LHCN-M2 (cell line): ENCODE measurements at places on chromosomes 11 and 22. TPM values are rescaled to one million over a fixed set of nuclear protein-coding genes. Genes with fewer than 3 reads are reported as not detected.

NCR3LG1 gene
- 2.0 TPM in 2 replicates for total RNA-seq

CRYBB2 gene
- total RNA-seq = not detected in 2 replicates

IL17RA gene
- 11.2 and 13.6 TPM in 2 replicates for total RNA-seq

POU2AF2 gene
- total RNA-seq = not detected in 2 replicates

L3MBTL2 gene
- 28.2 and 28.5 TPM in 2 replicates for total RNA-seq

GNG3 gene
- not detected in 2 replicates for total RNA-seq

SYVN1 gene
- total RNA-seq = 14.6 and 18.3 TPM in 2 replicates

BARX2 gene
- total RNA-seq = not detected in 2 replicates

MYOD1 gene
- 421 and 521 TPM in 2 replicates for total RNA-seq

HORMAD2 gene
- total RNA-seq = not detected in 2 replicates

OLFML1 gene
- not detected in 2 replicates for total RNA-seq

DDTL gene
- total RNA-seq = 0.11 TPM in 1 of 2 replicates, not detected in the other

SYTL2 gene
- total RNA-seq = 75.8 and 84.4 TPM in 2 replicates

MTFP1 gene
- total RNA-seq = 30.0 and 32.2 TPM in 2 replicates

PKDREJ gene
- not detected in 2 replicates for total RNA-seq

TMEM9B gene
- total RNA-seq = 46.2 and 47.3 TPM in 2 replicates

- peak; percentile 69 for DNase-seq
Measured at GRCh38 chr22:45159652-45160462, 3.9 kb upstream of the NUP50 start.

DNA sequence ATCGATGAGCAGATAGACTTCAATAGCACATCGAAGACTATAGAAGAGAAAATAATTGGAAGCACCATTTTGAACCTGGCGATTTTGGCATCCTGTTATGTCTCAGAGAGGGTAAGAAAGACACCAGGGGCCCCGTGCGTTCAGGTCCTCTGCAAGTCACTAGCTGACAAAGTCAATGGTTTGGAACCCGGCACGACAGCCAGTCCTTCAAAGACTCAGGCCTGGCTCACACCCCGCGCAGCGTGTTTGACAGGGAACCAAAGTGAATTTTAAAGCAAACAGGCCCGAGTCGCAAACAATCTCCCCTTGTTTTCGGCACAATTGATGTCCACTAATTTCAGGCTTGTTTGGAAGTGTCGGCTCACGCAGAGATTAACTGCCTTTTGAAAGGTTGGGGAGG lies 716.6 kb downstream of the BRD1 start:
- no peak for DNase-seq

DNA sequence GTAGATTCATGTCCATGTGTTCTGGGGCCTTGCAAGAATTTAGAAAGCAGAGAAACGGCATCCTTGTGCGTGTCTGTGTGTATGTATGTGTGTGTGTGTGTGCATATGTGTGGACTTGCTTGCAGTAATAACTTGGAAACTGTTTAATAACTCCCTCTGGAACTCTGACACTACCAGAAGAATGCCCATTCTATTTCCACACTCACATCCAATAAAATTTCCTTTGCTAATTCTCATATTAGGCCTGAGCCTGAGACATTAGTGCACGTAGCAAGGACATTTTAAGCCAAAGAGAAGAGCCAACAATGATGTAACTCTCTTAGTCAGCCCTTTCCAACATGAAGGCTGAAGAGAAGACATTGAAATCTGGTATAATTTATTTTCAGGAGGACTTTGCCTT lies 3.2 kb downstream of the OR4D6 start:
- DNase-seq = no peak

DNA sequence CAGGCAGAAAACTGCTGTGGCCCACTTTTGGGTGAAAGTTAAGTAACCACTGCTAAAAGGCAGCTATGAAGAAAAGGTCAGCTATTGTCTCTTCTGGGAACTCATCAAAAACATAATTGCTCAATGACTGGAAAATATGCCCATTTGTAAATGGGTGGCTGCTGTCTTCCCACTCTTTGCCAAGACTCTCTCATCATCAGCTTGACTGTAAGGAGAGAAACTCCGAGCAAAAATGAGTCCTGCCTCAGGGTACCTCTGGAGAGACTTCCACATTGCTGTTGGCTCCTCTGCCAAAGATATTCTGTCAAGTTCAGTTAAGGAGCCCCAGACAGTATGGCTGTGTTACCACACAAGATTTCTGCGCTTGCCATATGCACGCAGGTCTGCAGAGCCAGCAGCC lies 138.7 kb downstream of the BBOX1 start:
- DNase-seq = no peak

GRCh38 chr22:39308614-39309363 lies 10.6 kb downstream of the RPL3 start:
- peak; percentile 95 for DNase-seq

DNA sequence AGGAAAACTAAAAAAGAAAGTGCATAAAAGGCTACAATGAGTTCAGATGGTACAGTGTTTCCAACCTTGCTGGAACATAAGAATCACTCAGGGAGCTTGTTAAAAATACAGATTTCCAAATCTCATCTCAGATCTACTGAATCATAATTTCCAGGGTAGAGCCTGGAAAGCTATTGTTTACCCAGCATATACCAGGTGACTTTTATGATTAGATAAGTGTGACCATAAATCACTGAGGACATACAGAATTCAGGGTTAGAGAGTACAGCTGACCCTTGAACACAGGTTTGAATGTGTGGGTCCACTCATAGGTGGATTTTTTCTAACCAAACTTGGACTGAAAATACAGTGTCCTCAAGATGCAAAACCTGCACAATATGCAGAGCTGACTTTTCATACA lies 11.9 kb downstream of the SAAL1 start:
- no peak for DNase-seq

- no peak for DNase-seq
Measured at GRCh38 chr11:16959602-16960001, 54.6 kb downstream of the PLEKHA7 start.

DNA sequence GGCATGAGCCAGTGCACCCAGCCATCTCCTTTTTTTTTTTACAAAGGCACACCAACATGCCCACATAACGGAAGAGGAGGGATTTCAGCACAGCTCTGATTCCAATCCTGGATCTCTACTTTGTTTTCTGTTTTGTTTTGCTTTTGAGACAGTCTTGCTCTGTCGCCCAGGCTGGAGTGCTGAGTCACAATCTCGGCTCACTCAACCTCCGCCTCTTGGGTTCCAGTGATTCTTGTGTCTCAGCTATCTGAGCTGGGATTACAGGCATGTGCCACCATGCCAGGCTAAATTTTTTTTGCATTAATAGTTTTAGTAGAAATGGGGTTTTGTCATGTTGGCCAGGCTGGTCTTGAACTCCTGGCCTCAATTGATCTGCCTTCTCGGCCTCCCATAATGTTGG lies 28.1 kb downstream of the VSTM5 start:
- DNase-seq = peak; percentile 13

- no peak for DNase-seq
Measured at GRCh38 chr11:105861225-105861624, 160.8 kb downstream of the MSANTD4 start.

DNA sequence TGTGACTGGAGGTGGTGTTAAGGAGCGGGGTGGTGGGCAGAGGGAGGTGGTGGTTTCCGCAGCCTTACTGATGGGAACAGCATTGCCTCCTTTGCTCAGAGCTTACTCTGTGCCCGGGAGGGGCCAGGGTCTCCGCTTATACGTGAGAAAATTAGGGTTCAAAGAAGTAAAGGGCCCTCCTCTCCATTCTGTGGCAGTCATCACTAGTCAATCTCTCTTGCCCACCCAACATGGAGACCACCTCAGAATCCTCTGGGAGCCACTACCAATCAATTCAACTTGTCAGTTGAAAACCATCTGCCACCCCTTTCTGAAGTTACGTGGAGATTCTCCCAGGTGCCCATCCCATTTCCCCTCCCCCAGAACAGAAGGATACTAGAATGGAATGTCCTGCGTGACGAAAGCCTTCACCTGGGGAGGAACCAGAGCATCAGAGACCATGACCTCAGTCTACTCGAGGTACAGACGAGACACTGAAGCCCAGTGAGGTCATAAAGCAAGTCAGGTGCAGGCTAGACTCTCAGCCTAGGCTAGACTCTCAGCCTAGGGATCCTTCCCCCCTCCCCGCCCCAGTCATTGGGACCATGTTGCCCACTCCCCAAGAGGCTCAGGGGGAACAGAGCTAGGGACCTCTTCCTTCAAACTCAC lies 2.0 kb downstream of the SELENOM start:
- DNase-seq = no peak

DNA sequence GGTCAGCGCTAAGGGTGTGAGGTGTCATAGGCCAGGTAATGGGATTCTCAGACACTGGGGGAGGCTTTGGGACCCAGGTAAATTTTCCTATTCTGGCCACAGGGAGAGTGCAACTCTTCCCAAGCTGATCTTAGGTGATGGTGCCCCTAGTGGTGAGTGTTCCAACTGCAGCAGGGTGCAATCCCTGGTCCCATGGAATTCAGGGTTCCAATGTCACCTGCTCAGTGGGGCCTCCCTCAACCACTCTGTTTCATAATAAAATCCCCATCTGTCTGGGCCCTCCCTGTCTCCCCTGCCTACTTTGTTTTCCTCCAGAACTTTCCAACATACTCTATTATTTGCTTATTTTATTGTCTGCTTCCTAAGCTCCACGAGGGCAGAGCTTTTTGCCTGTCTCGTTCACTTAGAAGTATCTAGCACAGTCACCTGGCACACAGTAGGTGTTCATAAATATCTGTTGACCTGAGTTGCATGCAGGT lies 2.9 kb upstream of the SGSM1 start:
- DNase-seq = peak; percentile 17

GRCh38 chr11:66349084-66349386 lies 1.6 kb upstream of the B4GAT1 start:
- no peak for DNase-seq

- no peak for DNase-seq
Measured at GRCh38 chr11:27022659-27023251, 17.9 kb upstream of the BBOX1 start.

DNA sequence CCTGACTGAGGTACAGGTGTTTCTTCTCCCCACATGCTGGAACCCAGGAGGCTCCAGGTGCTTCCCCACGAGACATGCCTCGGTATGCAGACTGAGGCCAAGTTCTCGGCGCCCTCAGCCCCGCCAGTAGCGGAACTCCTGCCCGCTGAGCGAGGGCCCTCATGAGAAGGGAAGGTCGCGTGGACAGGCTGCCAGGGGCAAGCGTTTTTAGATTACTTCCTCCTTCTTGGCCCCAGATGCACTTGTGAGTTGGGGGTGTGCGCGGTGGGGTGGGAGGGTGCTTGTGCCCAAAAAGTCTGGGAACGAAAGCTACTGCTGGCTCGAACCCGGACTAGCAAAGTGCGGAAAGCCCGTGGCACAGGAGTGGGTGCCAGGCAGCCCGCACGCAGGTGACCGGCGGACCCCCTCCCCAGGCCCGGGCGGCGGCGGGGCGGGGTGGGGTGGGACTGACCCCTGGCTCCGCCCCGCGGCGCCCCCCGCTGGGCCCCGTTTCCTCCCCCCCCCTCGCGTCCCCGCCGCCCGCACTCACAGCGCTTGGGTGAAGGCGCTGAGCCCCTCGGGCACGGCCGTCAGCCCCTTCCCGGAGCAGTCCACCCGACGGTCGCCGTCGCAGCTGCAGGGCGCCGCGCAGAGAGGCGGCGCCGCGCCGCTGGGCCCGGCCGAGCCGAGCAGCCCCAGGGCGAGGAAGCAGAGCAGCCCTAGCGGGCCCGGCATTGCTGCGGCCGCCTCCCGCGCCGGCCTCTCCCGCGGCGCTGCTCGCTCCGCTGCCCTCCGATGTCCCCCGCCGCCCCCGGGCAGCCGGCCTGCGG lies 797 bp downstream of the LGR4 start:
- no peak for DNase-seq

GRCh38 chr11:71430166-71430565 lies 18.0 kb downstream of the DHCR7 start:
- no peak for DNase-seq

DNA sequence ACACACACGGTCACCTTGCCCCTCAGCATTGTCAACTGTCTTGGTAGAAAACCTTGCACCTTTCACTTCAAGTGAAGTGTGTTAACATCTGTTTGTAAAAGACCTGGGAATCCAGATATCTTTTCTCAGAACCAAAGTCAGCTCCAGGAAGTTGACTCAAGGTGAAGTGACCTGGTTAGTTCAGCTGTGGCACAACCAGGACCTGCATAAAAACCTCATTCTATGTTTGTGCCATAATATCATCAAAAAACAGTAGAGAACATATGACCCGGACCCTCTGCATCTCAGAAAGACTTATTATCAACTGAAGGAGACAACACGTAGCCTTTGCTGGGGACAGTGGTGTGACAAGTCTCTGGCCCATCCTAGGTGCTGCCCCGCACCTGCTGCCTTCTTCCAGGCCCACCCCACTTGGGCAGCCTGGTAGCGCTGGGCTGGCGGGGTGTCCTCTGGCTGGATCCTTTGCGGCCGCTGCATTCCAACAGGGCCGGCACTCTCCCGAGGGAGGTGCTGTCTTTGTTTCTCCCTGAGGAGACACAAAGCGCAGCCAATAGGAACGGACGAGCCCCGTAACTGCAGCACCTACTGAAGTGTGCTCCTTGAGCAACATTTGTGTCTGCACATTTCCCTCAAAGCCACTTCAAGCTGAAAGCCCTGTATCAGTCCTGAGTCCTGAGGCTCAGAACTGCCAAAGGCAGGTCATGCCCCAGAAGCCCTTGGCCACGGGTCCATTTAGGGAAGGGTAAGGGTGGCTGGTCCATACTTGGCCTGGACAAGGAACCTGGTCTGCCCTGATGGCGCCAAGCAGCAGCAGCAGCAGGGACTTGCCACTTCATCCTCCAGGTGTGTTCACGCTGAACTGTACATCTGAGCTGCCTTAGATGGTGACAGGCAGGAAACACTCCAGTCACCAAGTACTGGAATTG lies 25.2 kb downstream of the LRRC74B start:
- no peak for DNase-seq

DNA sequence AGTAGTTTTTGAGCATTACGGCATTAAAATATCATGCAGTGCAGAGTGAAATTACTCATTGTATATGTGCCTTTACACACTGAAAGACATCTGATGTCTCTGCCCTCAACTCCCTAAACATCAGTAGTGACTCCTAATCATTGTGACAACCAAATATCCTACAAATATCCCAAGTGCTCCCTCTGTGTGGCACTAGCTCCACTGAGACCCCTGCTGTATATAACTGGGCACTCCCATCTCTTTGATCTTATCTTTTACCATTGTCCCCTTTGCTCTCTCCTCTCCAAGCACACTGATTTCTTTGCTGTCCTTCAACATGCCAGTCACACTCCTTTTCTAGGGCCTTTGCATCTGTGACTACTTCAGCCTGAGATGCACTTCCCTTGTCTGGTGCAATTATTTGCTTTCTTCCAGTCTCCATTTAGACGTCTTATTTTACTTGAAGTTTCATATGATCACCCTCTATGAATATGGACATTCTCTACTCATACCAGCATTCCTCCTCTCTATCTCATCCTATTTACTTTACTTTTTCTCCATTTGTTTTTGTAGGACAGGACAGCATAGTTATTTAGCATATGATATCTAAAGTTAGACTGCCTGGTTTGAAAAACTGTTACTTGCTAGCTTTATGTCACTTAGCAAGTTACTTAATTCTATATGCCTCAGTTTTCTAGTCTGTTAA lies 2.4 kb downstream of the SLC5A12 start:
- DNase-seq = no peak

GRCh38 chr11:115745066-115745465 lies 240.9 kb upstream of the CADM1 start:
- no peak for DNase-seq

- DNase-seq = no peak
Measured at GRCh38 chr11:47225552-47226400, 11.0 kb downstream of the DDB2 start.
